Activated CD4-positive, alpha-beta T cell treated with anti-CD3 and anti-CD28 coated beads for 48 hours (primary cell): ENCODE measurements at places on chromosomes 1 and 21.

- no peak for DNase-seq
Observed at GRCh38 chr21:37944496-37944895, 28.2 kb upstream of the KCNJ6 start.

- DNase-seq: no peak
Observed at GRCh38 chr1:170593173-170594011, 61.4 kb downstream of the GORAB start.

DNA sequence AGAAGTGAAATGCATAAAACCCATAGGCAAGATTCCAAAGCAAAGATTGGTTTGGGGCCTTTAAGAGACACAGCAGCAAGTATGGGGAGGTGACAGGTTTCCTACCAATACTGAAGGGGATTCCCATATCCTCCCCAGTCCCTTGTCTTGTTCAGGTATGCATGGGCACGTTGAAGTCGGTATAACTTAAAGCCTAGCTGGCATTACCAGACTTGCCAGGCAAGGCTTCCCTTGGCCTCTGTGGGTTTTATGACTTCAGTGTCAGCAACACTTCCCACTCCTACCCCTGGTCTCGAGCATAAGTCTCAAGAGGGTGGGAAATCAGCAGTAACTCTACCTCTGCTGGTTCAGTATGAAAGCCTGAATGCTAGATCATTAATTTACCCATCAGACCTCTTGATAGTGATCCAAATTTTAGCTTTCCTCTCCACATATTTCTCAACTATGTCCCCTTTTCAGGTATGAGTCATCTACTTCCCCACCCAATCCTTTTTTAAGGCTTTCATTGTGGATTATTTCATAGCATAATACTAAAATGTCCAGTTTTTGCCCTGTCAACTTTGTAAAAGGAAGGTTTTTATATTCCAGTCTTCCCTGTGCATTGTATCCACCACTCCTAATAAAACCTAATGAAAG, 6.8 kb downstream of the CYP4X1 start:
- no peak for DNase-seq

DNA sequence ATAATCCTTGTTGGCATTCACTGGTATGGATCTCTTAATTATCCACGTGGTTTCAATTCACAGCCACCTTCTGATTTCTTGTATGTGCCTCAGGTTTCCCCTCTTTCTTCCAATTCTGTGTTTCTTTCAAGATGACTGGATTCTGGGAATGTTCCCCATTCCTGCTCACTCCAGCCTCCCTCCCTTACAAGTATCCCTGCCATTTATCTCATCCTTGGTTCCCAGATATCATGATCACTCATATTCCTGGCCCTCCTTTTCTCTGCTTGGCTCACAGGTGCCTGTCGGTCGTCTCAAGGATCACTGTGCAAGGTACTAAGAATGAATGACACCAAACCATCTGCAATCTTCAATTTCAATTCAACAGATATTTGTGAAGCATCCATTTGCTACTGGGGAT, 279.2 kb downstream of the ASTN1 start:
- no peak for DNase-seq

GRCh38 chr1:117537291-117537920, 68.4 kb upstream of the TENT5C start:
- no peak for DNase-seq
